GM12878 (cell line): ENCODE measurements at places on chromosomes 3 and 15.

- DNase-seq: no peak
Measured at GRCh38 chr3:38267662-38268061, 2.0 kb downstream of the SLC22A13 start.

GRCh38 chr3:54484334-54484733, 362.0 kb downstream of the CACNA2D3 start:
- DNase-seq: no peak

DNA sequence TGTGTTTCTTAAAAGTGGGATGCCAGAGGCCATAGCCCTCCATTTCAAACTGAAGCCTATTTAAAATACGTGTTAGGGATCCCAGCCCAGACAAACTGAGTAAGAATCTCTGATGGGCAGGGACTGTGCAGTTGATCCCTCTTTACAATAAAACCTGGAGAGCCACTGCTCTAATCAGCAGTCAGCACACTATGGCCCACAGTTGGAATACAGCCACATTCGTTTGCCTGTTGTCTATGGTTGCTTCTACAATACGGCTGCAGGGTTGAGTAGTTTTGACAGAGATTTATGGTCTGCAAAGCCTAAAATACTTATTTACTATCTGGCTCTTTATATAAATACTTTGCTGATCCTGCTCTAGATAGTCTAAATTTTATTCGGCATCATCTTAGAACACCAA, 32.4 kb downstream of the TJP1 start:
- DNase-seq: no peak

DNA sequence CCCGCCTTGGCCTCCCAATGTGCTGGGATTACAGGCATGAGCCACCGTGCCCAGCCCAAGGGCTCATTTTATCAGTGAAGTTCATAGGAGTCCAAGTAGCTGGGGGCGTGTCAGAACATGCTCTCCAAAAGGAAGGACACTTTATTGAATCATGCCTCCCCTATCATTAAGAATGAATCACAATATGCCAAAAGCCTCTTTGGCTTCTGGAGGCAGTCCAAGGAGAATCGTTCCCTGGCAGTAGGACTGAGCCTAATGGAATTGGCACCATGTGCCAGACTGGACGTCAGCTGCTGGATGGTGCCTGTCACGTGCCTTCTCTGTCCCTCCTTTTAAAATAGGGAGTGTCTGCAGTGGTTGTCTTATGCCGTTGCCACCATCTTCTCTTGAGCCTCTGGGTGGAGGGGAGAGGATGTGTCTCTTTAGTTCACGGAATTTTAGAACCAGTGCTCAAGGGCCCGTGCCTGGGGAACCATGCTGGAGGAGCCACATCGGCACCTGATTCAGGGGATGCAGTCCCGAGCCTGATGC, 234.7 kb upstream of the LYSMD4 start:
- DNase-seq: no peak

- DNase-seq: no peak
Measured at GRCh38 chr15:96303503-96304056, 26.9 kb upstream of the NR2F2 start.
